ENCODE measurements at places on chromosomes 3 and 15.

- no peaks in the 10 kb centered on the region for H3K4me1 ChIP-seq
- H3K36me3 ChIP-seq: no peaks in the 10 kb centered on the region
- DNase-seq: no peak
Measured at GRCh38 chr15:87626860-87627259, 629.7 kb downstream of the NTRK3 start.

DNA sequence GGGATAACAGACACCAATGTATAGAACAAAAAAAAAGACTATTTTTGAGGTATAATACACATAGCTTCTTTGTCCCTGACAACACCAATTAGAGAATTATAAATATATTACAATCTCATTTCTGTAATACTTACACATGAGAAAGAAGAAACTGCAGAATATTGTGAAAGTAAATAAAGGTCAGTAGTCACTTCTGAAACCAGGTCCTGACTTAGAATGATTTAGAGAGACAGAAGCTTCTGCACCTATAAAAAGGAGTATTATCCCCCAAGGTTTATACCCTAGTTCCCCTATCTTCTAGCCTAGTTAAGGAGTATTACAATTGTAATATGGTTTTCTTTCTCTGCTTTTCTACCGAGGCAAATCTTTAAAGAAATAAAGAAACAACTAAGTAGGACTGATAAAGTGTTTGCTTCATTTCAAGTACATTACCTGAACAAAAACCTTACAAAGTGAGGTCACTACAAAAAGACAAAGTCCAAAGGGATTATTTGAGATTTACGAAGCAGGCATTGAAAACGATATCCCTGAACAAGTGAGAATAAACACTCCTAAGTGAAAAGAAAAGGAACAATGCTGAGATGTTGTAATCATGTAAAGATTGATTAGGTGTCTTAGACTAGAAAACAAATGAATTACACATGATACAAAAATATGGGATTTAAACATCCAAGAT is 103.0 kb downstream of the GBE1 start:
- H3K36me3 ChIP-seq: no peaks in the 10 kb centered on the region
- H3K27me3 ChIP-seq: no peaks in the 10 kb centered on the region
- no peak overlapping the region for H3K27ac ChIP-seq
- DNase-seq: no peak
- no peaks in the 10 kb centered on the region for H3K4me1 ChIP-seq

GRCh38 chr3:45104715-45105711 is 41.2 kb downstream of the CDCP1 start:
- peak overlapping the region; percentile 44 for H3K4me3 ChIP-seq

DNA sequence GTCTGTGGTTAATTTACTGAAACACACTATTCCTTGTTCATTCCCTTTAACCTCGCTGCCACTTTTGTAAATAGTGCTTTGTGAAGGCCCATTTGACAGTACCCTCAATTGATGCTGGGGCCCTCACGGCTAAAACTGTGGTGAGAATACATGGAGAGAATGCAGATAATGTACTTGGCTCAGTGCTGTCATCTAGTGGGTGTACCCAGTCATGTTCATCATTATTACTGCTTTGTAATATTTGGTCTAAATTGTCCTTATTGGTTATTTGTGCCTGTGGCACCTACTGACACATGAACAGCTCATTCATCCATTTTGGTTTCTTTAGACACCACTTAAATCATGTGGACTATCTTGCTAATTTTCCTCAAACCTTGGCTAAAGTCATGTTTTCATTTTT is 543.6 kb downstream of the EDEM1 start:
- H3K4me3 ChIP-seq: no peak overlapping the region
- no peaks in the 10 kb centered on the region for H3K36me3 ChIP-seq
- H3K27ac ChIP-seq: no peak overlapping the region
- H3K4me1 ChIP-seq: no peaks in the 10 kb centered on the region

DNA sequence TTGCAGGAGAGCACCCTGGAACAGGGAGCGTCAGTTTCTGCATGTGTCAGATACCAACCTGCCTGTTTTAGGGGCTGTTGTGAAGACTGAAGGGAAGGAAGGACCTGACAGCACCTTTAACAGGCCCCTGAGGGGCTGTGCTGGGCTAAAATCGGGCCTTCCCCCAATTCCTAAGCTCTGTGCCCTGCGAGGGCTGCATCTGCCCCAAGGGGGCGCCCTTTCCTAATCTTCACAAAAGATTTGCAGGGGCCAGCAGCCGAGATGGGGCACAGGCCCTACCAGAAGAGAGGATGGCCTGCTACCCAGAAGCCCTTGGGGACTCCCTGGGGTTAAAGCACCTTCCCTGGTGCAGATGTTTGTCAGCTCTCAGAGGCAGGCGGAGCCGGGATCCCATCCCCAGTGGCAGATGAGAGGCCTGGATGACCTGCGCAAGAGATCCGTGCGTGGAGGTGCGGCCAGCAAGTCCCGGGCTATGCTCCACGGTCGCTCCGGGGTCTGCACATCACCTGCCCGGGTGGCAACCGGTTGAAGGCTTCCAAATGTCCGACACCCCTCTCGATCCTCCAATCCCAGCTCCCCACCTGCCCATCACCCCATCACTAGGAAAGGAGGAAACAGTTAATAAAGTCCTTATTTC is 53.6 kb downstream of the RHCG start:
- H3K4me1 ChIP-seq: no peaks in the 10 kb centered on the region
- peaks cover 58% of the 10 kb centered on the region for H3K27me3 ChIP-seq
- no peak overlapping the region for H3K4me3 ChIP-seq
- no peak for DNase-seq
- H3K36me3 ChIP-seq: no peaks in the 10 kb centered on the region
- no peak overlapping the region for H3K27ac ChIP-seq

DNA sequence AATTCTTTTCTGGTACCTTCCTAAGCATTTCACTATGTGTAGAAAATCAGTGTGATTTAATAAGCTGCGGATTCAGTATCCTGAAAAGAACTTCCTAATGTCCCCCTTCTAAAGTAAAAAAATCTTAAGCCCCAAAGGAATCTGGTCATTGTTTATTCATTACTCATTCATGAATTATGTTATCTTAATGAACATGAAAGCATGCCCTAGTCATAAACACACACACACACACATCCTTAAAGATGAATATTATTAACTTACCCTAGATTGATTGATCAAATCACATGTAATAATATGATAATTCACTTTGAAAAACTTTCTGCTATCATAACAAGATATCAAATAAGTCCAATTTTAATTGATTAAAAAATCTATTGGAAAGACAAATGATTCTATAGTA is 96.4 kb upstream of the BFSP2 start:
- no peak overlapping the region for H3K4me3 ChIP-seq
- H3K27me3 ChIP-seq: peaks cover 13% of the 10 kb centered on the region
- no peaks in the 10 kb centered on the region for H3K4me1 ChIP-seq
- no peaks in the 10 kb centered on the region for H3K36me3 ChIP-seq
- no peak for DNase-seq

GRCh38 chr15:54347082-54347827 is 369.0 kb downstream of the UNC13C start:
- H3K27ac ChIP-seq: no peak overlapping the region
- no peak for DNase-seq
- H3K27me3 ChIP-seq: no peaks in the 10 kb centered on the region
- H3K4me1 ChIP-seq: no peaks in the 10 kb centered on the region
- no peaks in the 10 kb centered on the region for H3K36me3 ChIP-seq

GRCh38 chr15:49343546-49343945 is 79.5 kb upstream of the FGF7 start:
- no peaks in the 10 kb centered on the region for H3K4me1 ChIP-seq
- peaks cover 2% of the 10 kb centered on the region for H3K36me3 ChIP-seq
- H3K27ac ChIP-seq: no peak overlapping the region
- H3K4me3 ChIP-seq: no peak overlapping the region

- H3K36me3 ChIP-seq: peaks cover 47% of the 10 kb centered on the region
- no peak overlapping the region for H3K4me3 ChIP-seq
Measured at GRCh38 chr15:44550256-44550655, 13.3 kb downstream of the EIF3J start.

- H3K4me3 ChIP-seq: no peak overlapping the region
- no peaks in the 10 kb centered on the region for H3K4me1 ChIP-seq
- H3K27me3 ChIP-seq: no peaks in the 10 kb centered on the region
- H3K36me3 ChIP-seq: peaks cover 60% of the 10 kb centered on the region
- H3K27ac ChIP-seq: peak overlapping the region; percentile 80
- DNase-seq: no peak
Measured at GRCh38 chr15:34933432-34933975, 36.0 kb downstream of the AQR start.
